ENCODE measurements at places on chromosomes 7 and 10.

DNA sequence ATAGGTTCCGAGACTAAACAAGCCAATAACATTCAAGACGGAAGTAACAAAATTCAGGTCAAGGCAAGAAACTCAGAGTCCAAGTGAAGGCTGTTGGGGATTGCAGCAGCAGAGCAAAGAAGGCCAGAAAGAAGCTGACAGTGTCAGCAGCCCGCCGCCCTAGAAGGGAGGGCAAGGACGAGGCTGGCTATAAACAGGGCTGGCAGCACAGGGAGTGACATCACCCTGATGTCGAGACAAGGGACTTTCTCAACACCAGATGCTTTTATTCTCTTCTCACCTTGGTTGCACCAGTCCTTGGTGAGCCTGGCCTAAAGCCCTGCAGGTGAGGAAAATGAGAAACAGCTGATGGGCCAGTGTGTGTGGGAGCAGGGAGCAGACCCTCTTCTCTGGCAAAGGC is 687.7 kb upstream of the NRP1 start:
- no peak for DNase-seq

DNA sequence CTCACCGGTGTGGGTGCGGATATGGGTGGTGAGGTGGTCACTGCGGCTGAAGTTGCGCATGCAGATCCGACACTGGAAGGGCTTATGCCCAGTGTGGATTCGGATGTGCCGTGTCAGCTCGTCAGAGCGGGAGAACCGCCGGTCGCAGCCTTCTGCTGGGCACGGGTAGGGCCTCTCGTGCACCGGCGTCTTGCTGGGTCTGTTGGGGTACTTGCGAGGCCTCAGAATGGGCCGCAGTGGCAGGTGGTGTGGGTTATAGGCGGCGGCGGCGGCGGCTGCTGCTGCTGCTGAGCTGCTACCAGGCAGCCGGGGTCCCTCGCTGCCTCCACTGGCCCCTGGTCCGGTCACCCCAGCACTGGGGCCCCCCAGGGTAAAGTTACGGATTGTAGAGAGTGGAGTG is 2.7 kb downstream of the EGR2 start:
- no peak for DNase-seq

DNA sequence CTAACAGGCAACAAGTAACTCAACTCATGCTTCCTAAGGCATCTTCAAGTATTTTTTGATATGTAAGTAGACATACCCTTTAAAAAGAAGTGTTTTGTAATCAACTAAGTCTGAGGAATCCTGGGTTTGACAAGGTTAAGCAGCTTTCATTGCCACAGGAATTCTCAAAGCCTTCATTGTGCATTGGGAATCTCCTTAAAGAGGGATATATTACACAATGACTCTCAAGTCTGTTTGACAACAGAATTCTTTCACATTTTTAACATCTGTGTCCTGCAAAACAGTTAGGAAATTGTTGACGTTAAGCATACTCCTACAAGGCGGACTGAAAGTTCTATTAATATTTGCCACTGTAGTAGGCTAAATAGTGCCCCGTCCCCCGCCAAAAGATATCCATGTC is 71.4 kb downstream of the SGMS1 start:
- no peak for DNase-seq

DNA sequence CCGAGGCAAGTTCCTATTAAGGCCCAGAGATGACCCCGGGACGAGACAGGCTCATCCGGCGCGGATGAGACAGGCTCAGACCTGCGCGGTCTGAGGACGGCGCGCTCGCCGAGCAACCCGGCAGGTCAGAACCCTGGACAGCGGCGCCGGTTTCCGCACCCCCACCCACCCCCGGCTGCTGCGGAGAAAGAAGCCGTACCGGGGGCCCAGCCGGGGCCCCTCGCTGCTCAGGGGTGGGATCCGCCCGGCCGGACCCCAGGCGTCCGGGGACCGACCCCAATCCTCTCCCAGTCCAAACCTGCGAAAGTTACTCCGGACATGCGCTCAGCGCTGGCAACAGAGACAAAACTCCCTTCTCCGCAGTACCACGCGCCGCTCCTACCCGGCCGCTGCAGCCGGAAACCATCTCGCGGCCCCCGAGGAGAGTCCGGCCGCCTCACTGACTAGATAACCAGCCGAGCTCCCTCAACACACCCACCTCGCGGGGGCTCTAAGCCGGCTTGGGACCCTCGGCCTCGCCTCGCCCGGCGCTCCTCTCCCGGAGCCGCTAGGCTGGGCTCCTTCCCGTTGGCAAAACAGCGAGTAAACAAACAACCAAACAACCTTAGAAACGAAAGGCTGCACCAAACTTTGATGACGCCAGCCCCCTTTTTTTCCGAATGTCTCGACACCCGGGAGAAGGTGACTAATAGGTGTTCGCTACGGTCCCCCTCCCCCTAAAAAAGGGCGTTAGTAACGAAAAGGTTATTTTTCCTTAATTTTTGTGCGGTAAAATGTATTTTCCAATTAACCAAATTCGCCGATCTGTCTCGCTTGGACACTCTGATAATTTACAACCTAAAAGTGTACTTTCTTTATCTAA is 2.3 kb upstream of the DRGX start:
- DNase-seq: no peak

- no peak for DNase-seq
Measured at GRCh38 chr10:131872827-131873375, 27.9 kb upstream of the PPP2R2D start.

- no peak for DNase-seq
Measured at GRCh38 chr10:21515361-21516241, 9.9 kb downstream of the SKIDA1 start.

GRCh38 chr10:116545122-116545521 is 609 bp upstream of the PNLIP start:
- no peak for DNase-seq

- DNase-seq: no peak
Measured at GRCh38 chr7:89584896-89585295, 569.4 kb upstream of the STEAP1 start.

DNA sequence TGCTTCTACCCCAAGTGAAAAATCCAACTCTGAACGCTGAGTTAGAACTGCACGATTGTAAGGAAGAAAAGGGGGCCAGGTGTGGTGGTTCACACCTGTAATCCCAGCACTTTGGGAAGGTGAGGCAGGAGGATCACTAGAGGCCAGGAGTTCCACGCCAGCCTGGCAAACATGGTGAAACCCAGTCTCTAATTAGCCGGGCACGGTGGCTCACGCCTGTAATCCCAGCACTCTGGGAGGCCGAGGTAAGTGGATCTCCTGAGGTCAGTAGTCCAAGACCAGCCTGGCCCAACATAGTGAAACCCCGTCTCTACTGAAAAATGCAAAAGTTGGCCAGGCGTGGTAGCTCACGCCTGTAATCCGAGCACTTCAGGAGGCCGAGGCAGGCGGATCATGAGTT is 9.0 kb downstream of the GUSB start:
- DNase-seq: no peak

DNA sequence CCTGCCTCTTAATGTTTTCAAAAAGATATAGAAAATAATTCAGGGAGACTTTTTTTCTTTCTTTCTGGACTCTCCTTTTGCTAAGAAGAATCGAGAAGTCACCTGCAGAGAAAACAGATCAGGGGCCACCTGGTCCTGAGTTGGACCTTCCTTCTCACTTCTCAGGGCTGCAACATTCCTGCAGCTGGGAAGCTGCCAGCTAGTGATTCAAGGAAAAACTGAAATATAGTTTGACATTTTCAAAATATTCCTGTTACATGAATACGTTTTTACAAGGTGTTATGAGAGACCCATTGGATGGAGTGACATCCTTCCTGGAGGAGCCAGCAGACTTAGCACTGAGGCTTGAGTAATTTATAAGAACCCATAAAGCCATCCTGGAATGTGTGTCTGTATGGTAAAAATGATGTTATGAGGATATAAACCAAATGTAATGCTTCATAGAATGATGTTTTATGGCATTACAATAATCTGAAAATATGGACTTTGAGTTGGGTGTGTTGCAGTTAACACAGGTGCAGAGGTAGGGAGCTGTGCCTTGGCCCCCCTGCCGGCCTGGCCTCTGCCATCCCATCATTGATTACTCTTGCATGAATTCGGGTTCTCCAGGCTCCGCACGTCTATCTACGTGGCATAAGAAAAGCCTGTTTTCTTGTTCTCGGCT is 149.7 kb downstream of the PAXIP1 start:
- no peak for DNase-seq

GRCh38 chr10:28620251-28620650 is 57.1 kb upstream of the BAMBI start:
- no peak for DNase-seq

DNA sequence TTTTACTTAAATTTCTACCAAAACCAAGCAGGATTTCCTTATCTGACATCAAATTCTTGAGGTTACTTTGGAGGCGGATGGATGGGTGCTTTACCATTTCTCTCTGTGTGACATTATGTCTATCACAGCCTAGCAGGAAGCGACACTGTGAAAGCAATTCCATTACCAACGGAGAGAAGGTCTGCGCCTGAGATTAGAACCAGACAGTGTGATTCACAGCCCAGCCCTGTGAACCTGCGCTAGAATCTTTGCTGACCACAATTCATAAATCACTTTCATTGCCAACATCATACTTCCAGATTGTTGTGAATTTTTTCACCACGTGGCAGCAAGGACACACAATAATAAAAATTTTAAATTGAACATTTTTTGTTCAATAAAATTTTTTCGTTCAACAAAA is 126.5 kb downstream of the CUBN start:
- no peak for DNase-seq

- no peak for DNase-seq
Measured at GRCh38 chr7:37234334-37234733, 214.3 kb downstream of the ELMO1 start.

DNA sequence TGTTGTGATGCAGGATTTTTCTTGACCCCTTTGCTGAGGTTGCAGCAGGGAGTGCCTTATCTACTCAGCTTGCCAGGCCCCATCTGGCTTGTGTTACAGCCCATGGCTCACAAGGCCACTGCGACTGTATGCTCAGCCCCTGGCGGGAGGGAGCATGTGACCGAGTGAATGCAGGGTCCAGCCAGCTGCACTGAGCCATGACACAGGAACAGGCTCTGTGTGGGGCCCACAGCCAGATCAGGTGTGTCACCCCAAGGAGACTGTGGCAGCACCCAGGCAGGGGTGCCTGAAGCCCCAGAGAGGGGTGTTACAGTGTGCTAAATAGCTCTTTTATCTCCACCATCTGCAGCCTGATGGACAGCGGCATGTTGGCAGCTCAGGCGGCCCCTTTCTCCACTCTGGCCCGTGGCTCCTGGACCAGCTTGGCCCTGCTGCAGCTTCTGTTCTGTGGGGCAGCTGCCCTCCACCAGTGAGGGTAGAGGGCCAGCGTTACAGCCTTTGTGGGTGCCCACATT is 2.6 kb upstream of the PCBD1 start:
- no peak for DNase-seq

DNA sequence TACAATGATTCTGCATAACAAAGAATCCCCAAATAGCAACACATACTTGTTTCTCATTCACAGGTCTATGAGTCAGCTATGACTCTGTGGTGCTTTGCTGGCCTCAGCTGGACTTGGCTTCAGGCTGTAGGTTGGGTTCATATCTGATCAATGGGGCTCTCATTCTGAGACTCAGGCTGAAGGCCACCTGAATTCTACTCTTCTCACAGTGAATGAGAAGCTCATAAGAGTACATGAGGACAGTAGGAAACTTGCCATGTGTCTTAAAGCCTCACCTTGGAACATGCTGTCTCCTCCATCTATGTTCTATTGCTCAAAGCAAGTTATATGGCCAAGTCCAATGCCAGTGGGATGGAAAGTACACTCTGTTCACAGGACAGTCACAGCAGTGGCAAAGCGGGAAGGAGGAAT is 292.9 kb downstream of the BMPER start:
- DNase-seq: no peak

DNA sequence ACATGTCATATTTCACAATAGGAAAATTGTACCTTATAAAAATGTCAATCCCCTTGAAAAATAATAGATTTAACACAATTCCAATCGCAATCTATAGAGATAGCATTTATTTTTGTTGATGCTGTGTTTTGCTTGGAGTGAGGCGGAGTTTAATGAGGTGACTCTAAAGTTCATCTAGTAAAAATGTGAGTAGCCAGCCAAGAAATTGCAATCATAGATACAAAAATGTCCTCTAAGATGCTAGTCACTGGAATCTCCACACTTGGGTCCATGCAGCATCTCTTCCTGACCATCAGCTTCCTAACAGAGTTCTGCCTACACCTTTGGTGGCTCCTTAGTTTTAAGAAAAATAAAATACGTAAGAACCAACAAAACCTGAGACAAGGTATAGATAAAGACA is 44.9 kb downstream of the GLI3 start:
- no peak for DNase-seq

GRCh38 chr10:45000752-45001380 is at the start of gene ZNF22:
ZNF22 (plus strand) TSS chr10:45000923; CDS start chr10:45003369, 2,446 bp downstream.
- no peak for DNase-seq

GRCh38 chr10:58609532-58610150 is 97.0 kb downstream of the BICC1 start:
- DNase-seq: no peak

DNA sequence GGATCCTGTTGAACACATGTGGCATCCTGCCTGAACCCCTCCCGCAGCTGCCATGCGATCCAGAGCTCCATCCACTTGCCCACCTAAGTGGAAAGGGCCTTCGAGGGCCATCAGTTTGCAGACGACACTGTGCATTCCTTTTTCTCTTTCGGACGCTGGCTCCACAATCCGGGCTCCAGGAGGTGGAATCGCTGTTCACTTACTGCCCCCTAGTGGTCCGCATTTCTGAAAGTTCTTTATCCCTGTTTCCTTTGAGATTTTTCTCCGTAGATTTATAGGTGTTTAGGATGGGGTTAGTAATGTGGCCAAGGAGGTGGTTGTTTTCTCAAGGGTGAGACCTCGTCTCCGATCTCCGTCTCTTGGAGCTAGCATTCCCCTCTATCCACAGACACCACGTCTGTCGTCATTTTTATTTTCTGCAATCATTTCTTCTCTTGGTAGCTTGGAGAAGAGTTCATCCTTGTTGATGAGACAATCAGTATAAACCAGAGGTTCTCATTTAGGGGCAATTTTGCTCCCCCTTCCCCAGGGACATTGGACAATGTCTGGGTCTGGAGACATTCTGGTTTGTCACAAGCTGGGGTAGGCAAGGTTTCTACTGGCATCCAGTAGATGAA is 204.6 kb downstream of the ARHGAP21 start:
- no peak for DNase-seq

- DNase-seq: no peak
Measured at GRCh38 chr7:151207804-151208203, 2.5 kb downstream of the H2BK1 start.

GRCh38 chr7:32958046-32959025 is 1.1 kb downstream of the FKBP9 start:
- DNase-seq: no peak

- no peak for DNase-seq
Measured at GRCh38 chr7:16271990-16272665, 149.2 kb downstream of the CRPPA start.
